ENCODE measurements at places on chromosomes 2 and 18. TPM values are rescaled to one million over a fixed set of nuclear protein-coding genes. Genes with fewer than 3 reads are reported as not detected.

POMC gene
- total RNA-seq: 12.4 TPM

B3GNT7 gene
- 3.7 TPM for total RNA-seq

DNA sequence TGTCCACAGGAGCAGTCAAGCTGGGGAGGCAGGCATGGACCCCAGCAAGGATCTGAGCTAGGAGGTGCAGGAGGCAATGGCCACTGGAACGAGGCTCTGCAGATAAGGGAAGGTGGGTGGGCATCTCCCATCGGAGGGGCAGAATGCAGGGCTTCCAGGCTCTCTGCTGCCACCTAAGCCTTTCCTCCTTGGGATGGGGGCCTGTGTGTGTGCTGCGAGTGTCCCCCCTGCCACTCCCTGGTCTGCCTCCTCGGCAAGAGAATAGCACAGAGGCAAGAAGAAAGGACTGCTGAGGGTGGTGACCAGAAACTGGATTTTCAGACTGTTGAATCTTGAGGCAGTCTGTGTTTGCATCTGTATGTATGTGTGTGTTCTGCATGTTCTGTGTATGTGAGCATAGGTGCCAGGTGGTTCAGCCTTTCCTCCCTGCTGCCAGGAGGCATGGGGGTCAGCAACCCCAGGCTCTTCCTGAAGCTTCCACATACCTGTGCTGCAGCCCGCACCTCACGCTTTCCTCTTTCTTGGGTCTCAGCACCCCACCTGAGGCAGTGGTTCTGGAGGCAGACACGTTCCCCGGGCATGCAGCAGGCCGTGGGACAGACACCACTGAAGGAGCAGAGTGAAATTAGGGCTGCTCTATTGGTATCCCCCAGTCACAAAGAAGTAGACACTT lies 86.7 kb downstream of the EPAS1 start:
- H3K27ac ChIP-seq: no peak overlapping the region
- peaks cover 16% of the 10 kb centered on the region for H3K36me3 ChIP-seq
- H3K4me3 ChIP-seq: no peak overlapping the region
- H3K27me3 ChIP-seq: no peaks in the 10 kb centered on the region
- H3K4me1 ChIP-seq: peaks cover 27% of the 10 kb centered on the region

- H3K27ac ChIP-seq: no peak overlapping the region
- H3K4me1 ChIP-seq: no peaks in the 10 kb centered on the region
- no peak overlapping the region for H3K4me3 ChIP-seq
- DNase-seq: no peak
These were observed 5.3 kb downstream of the MYL1 start for GRCh38 chr2:210309548-210310233.

CPLX4 gene
- total RNA-seq: not detected

DNA sequence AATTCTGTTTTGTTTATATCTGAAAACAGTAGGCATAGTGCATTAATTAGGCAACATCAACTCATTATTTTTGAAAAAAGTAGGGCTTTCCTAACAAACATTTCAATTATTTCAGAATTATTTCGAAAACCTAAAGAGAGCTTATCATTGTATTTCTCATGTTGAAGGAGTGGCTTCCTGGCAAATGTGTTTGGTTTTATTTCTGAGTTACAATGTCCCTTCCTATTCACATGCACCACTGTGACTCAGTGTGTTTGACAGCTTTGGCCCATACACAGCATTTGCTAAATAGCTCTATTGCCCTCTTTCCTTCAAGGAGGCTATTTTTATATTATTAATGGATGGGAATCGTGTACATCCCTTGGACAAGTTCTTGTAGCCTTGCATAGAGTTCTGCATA lies 205.9 kb downstream of the PTGR3 start:
- H3K4me3 ChIP-seq: no peak overlapping the region
- no peaks in the 10 kb centered on the region for H3K27me3 ChIP-seq
- H3K4me1 ChIP-seq: peaks cover 40% of the 10 kb centered on the region
- no peak for DNase-seq
- H3K27ac ChIP-seq: peak overlapping the region; percentile 28

Data from esophagus muscularis mucosa (tissue), 4 donors.